SK-N-SH (cell line): ENCODE measurements at places on chromosomes 7 and 10.

- no peak for DNase-seq
Measured at GRCh38 chr7:51660516-51660915, 343.9 kb upstream of the COBL start.

- DNase-seq, result no peak
Measured at GRCh38 chr7:87608431-87608830, 7.7 kb upstream of the ABCB1 start.

- DNase-seq, result no peak
Measured at GRCh38 chr10:75650648-75651047, 219.2 kb downstream of the LRMDA start.

GRCh38 chr7:48250441-48250951, 79.2 kb downstream of the ABCA13 start:
- DNase-seq, result no peak

GRCh38 chr10:13759168-13759567, 172.4 kb downstream of the PRPF18 start:
- no peak for DNase-seq

- DNase-seq, result no peak
Measured at GRCh38 chr7:40833888-40834234, 699.1 kb downstream of the SUGCT start.

- no peak for DNase-seq
Measured at GRCh38 chr10:59234816-59235429, 58.5 kb downstream of the PHYHIPL start.

- no peak for DNase-seq
Measured at GRCh38 chr10:4653160-4653559, 172.8 kb upstream of the AKR1E2 start.

DNA sequence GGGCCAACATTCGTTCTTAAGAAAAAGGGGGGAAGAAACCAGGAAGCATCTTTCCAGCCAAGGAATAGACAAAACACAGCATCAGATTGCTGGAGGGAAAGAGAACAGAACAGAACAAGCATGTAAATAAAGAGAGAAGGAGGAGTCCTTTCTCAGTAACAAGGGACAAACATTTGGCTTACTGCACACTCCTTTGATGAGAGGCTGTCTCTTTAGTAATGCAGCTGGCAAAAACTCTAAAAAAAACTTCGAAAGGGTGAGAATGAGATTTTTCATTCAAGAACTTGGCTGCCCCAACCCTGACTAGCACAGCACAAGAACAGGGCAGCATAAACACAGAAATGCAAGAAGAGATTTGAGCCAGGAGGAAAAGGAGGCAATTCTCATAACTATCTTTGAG, 38.9 kb upstream of the IL6 start:
- no peak for DNase-seq

GRCh38 chr7:66877577-66878300, 43.3 kb upstream of the TMEM248 start:
- no peak for DNase-seq

DNA sequence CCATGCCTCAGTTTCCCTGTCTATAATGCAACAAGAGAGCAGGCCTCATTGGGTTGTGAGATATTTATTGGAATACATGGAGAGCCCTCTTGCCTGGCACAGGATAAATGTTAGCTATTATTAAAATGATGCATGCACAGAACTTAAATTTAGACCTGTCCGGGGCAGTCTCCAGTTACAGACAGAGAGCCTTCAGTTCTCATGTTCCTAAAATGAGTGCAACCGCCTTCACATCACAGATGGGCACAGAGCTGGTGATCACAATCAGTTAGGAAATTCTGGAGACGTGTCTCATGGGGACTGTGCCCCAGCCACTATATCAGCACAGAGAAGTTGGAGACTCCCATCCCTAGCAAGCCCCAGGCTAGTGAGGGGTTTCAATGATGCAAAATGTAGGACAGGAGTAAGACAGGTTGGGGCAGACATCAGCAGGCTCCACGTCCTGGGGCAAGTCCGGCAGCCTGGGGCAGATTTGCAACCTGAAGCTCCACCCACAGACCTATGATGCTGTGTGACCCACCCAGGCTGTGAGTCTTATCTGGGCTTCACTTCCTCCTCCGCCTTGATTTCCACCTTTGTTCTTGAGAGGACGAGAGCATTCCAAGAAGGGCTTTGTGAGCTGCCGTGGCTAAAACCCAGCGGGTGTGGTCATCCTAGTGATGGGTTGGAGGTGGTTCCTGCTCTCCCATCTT, 49.4 kb downstream of the CXCL12 start:
- DNase-seq, result no peak

- DNase-seq, result no peak
Measured at GRCh38 chr7:81210137-81211064, 291.6 kb upstream of the SEMA3C start.

DNA sequence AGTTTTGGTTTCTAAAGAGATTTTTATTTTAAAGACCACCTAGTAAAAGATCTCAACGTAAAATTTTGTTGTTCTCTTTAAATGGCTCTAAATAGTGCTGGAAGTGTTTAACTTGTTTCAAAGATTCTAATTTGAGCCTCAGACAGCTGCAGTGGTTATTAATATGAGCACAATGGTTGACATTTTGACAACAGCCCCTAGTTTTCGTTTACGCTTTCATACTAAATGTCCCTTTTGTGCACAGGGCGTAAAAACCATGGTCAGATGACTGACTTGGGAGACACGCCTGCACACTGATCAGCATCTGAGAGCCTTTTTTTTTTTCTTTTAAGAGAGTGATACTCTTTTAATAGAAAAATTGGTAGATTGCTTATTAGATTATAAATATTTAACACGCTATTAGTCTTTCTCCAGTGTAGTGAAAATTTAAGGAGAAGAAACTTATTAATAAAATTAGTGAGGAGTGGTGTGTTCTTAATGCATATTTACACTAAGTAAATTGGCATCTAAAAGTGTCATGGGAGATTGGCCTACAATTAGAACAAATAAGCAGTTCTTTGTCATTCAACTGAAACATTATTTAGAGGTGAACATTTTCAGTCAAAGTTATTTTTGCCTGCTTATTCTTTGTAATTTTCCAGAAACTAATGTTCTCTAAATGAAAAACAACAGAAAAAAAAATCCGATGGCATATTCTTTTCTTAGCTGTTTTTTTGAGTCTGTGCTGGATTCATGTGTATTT, 182.8 kb upstream of the PHYHIPL start:
- no peak for DNase-seq

DNA sequence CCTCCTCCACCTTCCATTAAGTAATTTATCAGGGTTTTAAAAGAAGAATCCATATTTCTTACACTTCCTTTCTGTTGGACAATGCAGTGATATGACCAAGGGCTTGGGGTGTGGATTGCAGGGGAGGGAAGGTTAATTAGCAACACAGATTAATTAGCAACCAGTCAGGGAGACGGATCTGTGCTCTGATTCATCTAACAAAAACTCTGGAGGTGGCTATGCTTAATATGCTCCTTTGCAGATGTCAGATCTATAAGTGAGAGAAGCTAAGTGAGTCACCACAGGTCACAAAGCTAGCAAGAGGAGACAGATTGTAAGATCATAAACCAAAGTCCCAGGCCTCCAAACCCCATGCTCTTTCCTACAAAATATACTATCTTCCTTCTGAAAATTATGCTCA, 178.8 kb upstream of the ITGB1 start:
- no peak for DNase-seq

GRCh38 chr7:84040355-84040754, 154.2 kb downstream of the SEMA3A start:
- DNase-seq, result no peak
